ENCODE measurements at places on chromosomes 3 and 15.

GRCh38 chr3:45425237-45425933 lies 37.0 kb downstream of the LARS2 start:
- DNase-seq, result no peak

DNA sequence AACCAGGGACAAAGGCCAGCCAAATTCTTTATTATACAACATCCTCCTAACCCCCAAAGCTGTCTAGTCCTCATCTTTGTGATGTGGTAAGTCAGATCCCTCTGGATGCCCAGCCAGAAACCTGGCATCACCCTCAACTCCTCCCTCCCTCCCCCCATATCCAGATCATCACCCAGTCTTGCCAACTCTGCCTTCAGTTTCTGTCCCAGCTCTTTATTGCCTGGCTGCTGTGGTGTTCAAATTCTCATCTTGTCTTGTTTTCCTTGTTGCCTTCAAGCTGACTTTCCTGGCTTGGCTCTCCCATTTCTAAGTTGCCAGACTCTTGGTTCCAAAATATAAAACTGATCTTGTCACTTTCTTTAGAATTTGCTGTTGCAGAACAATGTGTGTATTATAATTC lies 28.6 kb downstream of the MAP2K1 start:
- no peak for DNase-seq

DNA sequence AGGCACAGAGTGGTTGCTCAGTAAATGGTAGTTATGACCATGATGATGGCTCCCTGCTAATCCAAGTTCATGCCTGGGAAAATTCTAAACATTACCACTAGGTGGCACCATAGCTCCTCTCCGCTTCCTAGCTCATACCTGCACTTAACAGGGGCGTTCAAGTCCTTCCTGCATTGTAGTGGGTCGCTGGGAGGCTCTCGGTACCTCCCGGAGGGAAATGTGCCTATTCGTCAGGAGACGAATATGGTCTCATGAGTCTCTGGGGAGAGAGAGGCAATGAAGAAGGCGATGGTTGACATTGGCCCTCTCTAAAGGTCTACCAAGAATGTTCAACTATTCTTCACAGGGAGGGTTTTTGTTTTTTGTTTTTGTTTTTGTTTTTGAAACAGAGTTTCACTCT lies 10.9 kb downstream of the MESP1 start:
- peak; percentile 54 for DNase-seq

DNA sequence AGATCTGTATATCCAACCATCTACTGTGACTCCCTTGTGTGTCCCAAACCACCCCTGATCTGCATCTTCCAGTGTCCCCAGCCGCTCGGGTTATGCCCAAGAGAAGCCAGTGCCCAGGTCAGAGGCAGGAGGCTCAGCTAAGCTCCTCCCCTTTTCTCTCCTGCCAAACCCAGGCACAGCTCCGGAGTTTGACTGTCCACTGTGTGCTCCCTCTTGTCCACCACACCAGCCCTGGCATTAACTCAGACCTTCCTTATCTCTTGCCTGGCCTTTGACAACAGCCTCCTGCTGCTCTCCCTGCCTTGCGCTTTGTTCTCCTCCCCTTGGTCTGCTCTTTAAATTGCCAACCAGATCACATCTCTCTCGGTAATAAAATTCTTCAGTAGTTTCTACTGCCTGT lies 39.3 kb downstream of the DGKG start:
- DNase-seq, result no peak

GRCh38 chr3:134449277-134449676 lies 36.5 kb downstream of the ANAPC13 start:
- DNase-seq, result peak; percentile 8

DNA sequence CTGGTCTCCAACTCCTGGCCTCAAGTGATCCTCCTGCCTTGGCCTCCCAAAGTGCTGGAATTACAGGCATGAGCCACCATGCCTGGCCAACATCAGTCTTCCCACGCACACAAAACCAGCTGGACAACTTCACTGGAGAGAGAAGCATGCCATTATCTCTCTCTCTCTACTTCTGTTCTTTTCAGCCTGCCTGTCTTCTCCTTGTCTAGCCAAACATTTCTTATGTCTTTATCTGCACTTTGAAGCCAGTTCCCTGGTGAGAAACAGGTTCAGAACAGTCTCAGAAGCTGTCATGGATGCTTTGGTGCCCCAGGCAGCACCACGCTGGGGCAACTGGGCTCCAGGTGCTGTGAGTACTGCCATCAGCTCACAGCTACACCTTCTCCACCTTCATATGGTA lies 79.8 kb downstream of the PRICKLE2 start:
- DNase-seq, result no peak

- no peak for DNase-seq
Measured at GRCh38 chr3:50172626-50173220, 17.6 kb downstream of the SEMA3F start.

DNA sequence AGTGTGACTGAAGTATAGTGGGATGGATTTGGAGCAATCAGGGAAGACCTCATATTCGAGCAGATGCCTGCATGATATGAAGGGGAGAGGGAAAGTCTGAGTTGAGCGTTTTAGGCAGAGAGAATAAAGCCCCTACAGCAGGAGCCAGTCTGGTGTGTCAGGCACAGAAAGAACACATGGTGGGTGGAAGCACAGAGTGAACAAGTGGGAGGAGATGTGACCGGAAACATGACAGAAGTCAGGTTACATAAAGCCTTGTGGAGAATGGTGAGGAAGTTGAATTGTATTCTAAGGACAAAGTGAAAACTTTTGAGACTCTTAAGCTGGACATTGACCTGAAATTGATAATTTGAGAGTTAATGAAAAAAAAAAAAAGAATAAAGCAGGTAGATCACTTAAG lies 541.0 kb downstream of the PLOD2 start:
- no peak for DNase-seq

DNA sequence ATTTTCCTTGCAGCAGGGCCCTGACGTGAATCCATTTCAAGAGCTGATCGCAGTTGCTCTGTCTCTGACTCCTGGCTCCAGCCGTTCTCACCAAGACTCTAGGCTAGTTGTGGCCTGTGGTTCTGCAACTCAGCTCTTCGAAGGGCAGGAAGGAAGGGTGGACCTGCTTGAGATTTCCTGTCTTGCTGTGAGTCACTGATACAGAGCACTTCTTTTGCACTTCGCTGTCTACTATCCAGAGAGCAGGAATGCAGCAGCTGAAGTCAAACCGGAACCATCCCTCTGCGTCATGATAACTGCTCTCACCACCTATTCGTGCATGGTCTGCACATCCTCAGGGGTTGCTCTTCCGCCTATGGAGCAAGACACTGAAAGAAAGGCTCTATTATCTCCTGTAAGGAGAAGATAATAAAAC lies 59.7 kb downstream of the RAP2B start:
- DNase-seq, result no peak

DNA sequence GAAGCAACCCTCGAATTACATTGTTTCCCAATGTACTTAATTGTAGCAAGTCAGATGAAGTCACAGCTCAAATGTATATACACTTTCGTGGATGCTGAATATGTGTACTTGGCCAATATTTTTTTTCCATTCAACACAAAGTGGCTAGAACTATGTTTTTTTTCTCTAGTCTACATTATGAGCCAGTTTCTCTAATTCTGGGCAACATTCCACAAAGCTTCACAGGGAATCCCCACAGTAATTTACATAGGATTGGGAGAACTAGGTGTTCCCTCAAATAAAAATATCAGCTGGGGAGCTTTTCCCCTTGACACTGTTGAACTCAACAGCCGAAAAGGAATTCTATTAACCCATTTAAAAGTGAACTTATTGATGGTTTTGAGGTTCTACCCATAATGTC lies 493.1 kb downstream of the MECOM start:
- DNase-seq, result no peak

- no peak for DNase-seq
Measured at GRCh38 chr15:78306176-78306774, 6.9 kb upstream of the SKIC8 start.

GRCh38 chr3:55305696-55306485 lies 181.2 kb downstream of the WNT5A start:
- DNase-seq, result no peak

- no peak for DNase-seq
Measured at GRCh38 chr3:10781981-10782380, 34.0 kb upstream of the SLC6A11 start.

GRCh38 chr3:119352863-119353527 lies 58.8 kb downstream of the ARHGAP31 start:
- no peak for DNase-seq

DNA sequence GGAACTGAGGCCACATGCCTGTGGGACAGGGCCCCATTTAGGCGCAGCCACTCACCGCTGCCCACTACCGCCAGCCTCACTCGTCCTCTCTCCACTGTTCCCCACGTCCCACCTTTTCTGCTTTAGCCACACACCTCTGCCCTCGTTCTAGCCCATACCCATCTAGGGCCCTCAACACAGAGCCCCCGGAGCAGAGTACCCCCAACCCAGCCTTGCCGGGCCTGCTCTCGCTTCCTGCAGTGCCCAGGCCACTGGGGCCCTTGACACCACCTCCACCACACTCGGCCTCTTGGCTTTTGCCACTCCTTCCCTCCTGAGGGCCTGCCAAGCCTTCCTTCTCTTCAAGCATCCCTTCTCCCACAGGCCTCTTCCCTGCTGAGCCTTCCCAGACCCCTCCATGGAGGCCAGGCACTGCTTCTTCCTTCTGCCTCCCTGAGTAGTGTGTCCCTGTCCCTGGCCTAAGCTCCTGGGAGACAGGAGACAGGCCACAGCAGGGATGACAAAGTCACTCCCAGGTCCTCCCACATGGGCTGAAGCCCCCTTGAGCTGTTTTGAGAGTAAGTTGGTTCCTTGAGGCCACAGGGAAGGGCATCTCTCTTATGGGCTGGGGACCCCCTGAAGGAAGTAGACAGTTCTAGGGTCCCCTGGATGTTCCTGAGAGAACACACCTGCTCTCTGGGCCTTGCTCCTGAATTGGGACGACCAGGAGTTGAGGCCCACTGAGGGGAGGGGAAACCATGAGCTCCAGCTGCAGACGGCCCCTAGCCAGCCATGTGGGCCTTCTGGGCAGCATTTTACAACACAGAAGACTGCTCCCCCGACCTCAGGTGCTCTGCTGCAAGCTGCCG lies 4.4 kb downstream of the PRSS50 start:
- DNase-seq, result no peak

GRCh38 chr3:190621927-190622326 lies 108.0 kb downstream of the IL1RAP start:
- no peak for DNase-seq

DNA sequence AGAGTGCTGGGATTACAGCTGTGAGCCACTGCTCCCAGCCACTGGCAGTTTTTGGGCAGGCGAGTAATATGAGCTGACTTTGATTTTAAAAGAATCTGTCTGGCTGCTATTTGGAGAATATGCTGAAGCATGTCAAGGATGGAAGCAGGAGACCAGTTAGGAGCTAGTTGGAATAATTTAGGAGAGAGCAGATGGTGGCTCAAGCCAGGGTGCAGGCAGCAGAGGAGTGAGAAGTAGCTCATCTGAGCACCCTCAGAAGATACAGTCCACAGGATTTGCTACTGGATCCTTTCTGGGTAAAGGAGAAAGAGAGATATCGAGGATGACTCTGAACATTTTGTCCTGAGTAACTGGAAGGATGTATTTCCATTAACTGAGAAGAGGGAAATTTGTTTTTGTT lies 30.4 kb upstream of the BDH1 start:
- no peak for DNase-seq

DNA sequence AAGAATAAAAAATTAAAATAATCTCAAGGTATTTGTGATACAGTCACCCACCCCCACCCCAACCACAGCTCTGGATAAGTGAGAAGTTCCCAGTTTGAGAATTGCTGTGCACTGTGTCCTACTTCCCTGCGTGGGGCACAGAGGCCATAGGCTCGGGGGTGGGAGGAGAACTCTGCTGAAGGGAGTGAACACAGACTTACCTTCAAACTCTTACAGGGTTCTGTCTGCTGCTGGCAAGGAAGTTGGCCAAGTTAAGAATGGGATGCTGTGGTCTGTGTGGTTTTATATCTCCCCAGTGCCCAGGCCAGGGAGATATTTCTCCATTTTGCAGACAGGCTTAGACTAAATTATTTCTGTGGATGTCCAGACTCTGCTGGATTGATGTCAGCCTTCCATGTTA lies 37.6 kb downstream of the SPTSSB start:
- no peak for DNase-seq

DNA sequence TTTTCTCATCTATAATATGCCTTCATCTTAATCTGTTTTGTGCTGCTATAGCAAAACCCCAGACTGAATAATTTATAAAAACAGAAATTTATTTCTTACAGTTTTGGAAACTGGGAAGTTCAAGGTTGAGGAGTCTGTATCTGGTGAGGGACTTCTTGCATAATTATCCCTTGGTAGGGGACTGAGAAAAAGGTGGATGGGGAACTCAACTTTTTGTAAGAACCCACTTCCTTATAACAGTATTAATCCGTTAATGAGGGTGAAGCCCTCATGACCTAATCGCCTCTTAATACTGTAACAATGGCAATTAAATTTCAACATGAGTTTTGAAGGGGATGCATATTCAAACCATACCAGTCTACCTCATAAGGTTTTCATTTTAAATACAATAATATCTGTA lies 17.4 kb upstream of the MYH15 start:
- DNase-seq, result no peak

- DNase-seq, result no peak
Measured at GRCh38 chr3:128313935-128314334, 152.8 kb downstream of the DNAJB8 start.

- no peak for DNase-seq
Measured at GRCh38 chr3:146177519-146177918, 16.5 kb upstream of the PLOD2 start.

All from NCI-H187 (cell line).